ENCODE measurements at places on chromosomes 11 and 22.

DNA sequence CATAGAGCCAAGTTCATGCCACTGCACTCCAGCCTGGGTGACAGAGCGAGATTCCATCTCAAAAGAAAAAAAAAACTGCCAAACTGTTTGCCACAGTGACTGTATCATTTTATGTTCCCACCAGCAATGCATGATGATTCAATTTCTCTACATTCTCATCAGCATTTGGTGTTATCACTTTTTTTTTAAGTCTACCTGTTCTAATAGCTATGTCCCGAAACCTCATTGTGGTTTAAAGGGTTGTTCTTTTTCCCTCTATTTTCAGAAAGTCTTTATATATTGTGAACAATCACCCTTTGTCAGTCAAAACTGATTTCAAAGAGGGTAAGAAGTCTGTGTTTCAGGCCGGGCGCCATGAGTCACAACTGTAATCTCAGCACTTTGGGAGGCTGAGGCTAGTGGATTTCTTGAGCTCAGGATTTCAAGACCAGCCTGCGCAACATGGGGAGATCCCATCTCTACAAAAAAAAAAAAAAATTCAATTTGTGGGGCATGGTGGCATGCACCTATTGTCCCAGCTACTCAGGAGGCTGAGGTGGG lies 14.8 kb upstream of the FAM168A start:
- DNase-seq: no peak

DNA sequence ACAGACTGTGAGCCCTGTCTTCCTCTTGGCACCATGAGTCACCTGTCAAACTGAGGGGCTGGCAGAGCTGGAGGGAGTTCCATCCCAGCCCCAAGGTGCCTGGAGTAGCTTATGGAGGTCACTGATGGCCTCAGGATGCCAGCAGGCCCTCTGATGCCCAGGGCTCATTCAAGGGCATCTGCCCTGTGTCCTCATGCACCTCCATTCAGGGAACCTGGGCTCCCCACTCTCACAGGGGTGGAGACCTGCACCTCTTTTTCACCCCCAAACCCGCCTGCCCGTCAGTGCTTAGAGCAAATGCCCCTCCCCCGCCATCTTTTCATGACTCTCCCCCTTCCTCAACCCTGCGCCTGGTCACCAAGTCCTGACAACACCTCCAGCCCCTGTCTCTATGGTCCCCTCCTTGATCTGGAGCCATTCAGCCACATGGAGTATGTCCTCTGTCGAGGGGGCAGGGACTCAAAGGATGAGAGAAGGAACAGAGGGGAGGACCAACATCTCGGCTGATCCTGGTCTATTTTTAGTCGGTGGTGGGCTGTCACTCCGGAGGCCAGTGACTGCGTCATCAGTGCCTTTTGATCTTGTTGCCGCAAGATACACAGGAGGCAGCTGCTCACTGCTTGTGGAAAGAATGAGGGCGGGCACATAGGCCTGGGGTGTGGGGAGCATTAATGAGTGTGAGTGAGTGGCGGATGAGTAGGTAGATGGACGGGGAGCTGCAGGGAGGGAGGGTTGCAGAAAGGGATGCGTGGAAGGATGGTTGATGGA lies 72.2 kb downstream of the CDKN1C start:
- DNase-seq: no peak

DNA sequence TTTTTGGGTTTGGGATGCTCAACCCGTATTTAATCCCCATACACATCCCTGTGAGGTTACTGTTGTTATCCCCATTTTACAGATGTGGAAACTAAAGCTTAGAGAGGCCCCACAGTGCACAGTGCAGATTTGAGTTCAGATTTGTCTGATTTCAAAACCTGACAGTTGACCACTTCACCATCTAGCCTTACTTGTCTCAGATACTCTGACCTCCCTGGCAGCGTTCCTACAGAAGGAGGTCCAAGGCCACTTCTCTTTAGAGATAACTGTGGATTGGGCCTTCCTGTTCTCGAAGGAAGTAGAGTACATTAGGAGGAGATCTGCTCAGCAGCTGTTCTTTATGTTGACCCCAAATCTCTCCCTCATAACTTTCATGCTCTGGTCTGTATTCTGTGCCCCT lies 46.7 kb upstream of the CTTN start:
- DNase-seq: no peak

DNA sequence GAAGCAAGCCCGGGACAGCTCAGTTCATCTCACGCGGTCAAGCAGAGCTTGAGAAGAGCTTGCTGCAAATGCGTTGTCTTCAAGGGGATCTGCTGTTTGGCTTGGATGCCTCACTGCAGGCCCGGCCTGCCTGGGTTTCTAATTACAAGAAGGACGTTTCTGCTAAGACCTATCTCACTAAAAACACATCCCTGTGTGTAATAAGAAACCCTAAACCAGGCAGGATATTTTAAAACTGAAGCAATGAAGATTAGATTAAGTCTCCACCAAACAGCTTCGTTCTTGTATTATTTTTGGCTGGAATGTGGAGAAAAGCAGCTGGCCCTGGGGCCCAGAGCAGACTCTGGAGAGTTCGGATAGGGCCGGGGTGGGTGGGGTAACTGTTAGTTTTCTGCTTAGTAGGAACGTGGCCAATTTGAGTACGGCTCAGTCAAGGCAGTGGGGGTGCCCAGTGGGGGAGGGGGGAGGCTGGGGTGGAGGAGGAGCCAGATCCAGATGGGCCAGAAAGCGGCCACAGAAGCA lies 6.0 kb downstream of the PKNOX2 start:
- no peak for DNase-seq

GRCh38 chr11:10674911-10675440 lies 18.6 kb downstream of the IRAG1 start:
- DNase-seq: no peak

- DNase-seq: no peak
Observed at GRCh38 chr11:122978299-122978620, 3.4 kb downstream of the BSX start.

DNA sequence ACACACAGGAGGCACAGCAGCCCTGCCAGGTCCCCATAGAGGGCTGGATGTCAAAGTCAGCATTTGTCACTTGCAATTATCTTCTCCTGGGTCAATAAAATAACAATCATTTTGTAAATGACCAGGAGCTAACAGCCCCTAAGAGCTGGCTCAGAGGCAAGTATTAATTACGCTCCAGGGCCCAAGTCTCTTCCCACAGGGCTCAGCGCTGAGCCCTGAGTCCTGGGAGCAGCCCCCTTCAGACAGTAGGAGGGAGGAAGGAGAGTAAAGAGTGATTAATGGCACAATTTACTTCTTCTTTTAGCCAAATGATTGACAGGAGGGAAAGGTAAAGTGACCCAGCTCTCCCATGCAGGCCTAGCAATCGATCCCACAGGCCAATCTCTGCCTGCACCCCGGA lies 99.0 kb upstream of the DRD2 start:
- DNase-seq: no peak

- no peak for DNase-seq
Observed at GRCh38 chr11:47318166-47318565, 34.3 kb downstream of the MYBPC3 start.

- peak; percentile 96 for DNase-seq
Observed at GRCh38 chr22:24486501-24486921, 8.6 kb upstream of the UPB1 start.

GRCh38 chr11:128324531-128325141 lies 262.7 kb downstream of the ETS1 start:
- peak; percentile 91 for DNase-seq

- DNase-seq: peak; percentile 39
Observed at GRCh38 chr22:36510966-36511881, 4.4 kb upstream of the FOXRED2 start.

- no peak for DNase-seq
Observed at GRCh38 chr11:47606731-47607130, 12.5 kb upstream of the C1QTNF4 start.

- no peak for DNase-seq
Observed at GRCh38 chr11:78391424-78391823, 26.2 kb downstream of the GAB2 start.

Measured in activated CD4-positive, alpha-beta T cell treated with anti-CD3 and anti-CD28 coated beads, Interleukin-10, Interleukin-2, amounts not matched to agents 100 ng/mL and 50 ng/mL, durations not matched to agents 16 hours and 8 hours (primary cell).